ENCODE measurements at places on chromosomes 5 and 9.

DNA sequence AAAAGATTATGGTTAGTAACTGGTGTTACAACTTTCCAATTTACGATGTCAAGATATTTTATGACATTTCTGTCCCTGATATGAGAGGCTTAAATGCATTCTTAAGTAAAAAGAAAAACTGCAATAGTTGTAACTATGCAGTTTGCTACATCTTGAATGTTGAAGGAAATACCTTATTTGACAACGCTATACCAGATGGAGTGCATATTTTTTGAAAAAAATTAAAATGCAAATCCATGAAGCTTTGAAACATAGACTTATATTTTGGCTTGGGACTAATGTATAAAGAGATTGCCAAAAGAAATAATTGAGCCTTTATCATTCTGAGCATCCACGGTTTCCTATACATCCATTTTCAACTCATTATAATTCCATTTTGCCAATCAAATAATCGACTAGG lies 579.4 kb downstream of the TAF11L14 start:
- no peak for DNase-seq

DNA sequence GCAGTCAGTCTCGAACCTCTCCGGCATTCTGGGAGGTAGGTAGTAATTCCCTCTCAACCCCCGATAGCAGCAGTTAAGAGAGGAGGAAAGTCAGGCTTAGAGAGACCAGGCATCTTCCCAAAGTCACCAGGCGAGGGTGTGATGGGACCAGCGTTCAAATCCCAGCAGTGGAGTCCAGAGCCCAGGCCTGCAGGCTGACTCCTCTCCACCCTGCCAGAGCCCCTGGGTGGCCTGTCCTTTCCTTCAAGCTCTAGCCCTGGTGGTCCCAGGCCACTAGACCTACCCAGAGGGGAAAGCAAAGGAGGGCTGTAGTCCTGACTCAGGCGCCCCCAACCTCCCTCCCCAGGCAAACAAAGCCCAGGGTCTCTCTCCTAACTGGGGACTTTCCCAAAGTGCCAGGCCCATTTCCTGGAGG lies 4.2 kb upstream of the NR5A1 start:
- no peak for DNase-seq

DNA sequence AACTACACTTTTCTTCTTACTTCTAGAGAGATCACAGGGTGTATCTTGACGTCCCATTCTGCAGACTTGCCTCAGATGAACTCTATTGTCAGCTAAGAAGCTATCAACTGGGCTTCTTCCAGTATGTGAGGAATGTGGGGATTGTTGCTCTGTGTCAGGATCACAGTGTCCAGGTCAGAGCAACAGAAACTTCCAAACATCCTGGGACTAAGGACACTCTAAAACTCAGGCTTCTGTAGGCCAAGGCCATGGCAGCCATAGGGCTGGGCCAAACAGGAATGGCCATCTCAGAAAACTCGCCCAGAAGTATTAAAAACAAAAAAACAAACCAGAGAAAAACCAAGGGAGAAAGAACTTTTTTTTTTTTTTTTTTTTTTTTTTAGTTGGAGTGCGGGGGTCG lies 210.0 kb upstream of the CLINT1 start:
- no peak for DNase-seq

DNA sequence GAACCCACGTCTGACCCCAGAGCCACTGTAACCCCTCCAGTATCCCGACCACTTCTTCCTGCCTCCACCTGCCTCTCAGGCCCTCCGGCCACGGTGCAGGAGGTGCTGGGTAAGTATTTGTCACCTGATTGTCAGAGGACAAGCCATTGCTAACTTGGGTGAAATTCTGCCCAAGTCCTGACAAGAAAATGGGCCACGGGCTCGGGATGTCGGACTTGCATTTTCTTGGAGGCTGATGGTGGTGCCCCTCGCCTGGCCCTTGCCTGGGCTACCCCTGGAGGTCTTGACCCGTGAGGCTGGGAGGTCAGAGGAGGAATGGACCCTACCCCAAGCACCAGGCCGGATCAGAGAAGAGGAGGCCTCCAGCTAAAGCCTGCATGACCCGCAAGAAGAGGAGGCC lies 149.7 kb upstream of the COL5A1 start:
- no peak for DNase-seq

DNA sequence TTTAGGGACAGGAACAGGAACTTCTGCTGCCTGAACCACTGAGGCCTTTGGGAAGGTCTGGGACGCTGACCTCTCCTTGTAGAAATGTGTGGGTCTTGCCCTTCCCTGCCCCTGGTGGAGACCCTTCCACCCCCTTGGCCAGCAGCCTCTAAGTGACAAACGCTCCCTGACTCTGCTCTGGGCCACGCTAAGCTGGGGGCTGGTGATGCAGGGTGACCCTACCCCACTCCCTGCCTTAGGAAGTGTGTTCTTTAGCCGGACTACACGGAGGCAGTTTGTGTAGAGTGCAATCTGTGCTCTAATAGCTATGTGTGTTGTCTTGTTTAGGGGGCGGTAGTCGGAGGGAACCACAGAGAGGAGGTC lies 123.0 kb downstream of the COL23A1 start:
- no peak for DNase-seq

- DNase-seq: no peak
Observed at GRCh38 chr9:70534061-70534460, 119.6 kb upstream of the KLF9 start.
